ENCODE measurements at places on chromosomes 1 and 21.

DNA sequence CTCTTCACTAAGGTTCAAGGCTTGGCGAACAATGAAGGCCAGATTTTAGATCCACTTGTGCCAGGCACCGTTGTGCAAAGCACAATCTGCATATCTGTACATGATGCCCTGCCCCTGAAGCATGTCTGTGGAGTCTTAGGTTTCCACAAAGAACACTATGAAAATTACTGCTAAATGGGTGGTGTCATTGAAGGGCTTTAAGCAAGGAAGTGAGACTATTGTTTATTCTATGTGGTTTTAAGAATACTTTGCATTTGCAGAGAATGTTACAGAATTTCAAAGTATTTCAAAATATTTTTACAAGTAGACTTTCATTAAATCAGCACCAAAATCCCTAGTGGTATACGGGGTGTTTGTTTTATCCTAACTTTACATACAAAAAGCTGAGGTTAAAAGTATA lies 8.8 kb downstream of the TSEN15 start:
- DNase-seq: peak; percentile 68

DNA sequence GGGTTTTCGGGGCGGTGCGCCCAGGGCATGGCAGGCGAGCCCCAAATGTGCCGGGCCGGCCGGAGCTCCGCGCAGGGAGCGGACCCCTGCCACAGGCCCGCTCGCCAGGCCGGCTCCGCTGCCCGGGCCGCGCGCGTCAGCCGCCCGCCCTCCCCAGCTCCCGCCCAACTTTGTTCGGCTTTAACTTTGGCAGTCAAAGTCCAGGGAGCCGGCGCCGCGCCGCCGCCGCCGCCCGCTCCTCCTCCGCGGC lies 488 bp downstream of the SLC35D1 start:
- DNase-seq: peak; percentile 63

DNA sequence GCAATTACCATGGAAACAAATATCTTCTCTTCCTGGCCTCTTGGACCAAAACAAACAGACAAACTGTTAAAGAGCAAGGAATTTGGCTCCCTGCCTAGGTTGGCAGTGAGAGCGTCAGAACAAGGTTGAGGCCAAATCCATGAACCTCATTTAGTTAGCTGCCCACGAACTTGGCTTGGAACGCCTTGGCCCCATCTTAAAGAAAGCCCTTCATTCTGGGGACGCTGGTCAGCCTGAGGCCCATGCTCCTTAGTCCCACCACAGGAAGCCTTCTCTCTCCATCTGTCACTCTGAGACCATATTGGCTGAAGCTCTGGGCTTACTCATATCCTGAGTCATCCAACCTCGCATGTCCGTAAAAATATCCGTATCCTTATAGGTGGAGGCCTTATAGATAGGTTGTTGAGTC lies 62.4 kb upstream of the DIRAS3 start:
- DNase-seq: peak; percentile 86

- DNase-seq: no peak
These were observed 543.9 kb downstream of the AJAP1 start for GRCh38 chr1:5198328-5198727.

- peak; percentile 40 for DNase-seq
These were observed 199.0 kb upstream of the DPYD start for GRCh38 chr1:98119796-98120195.

DNA sequence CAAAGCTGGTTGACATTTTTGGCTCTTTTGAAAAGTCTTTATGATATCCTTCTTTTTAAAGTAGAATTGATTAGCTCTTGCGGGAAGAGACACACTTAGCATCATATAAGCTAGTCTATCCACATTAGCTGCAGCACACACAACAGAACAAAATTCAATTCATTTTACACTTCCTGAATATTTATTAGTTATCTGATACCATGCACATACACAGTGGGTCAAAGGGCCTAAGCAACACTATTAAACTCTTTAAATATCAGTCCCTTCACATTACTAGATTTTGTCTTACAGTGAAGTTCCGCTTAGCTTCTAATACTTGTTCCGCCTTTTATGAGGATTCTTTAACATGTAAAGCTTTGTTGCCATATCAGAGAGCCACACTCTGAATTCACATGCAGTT lies 169.5 kb downstream of the CRB1 start:
- no peak for DNase-seq

GRCh38 chr1:168567007-168567406 lies 9.4 kb upstream of the XCL1 start:
- DNase-seq: no peak

- DNase-seq: peak; percentile 95
These were observed 98.1 kb downstream of the ADSS2 start for GRCh38 chr1:244353551-244354091.

DNA sequence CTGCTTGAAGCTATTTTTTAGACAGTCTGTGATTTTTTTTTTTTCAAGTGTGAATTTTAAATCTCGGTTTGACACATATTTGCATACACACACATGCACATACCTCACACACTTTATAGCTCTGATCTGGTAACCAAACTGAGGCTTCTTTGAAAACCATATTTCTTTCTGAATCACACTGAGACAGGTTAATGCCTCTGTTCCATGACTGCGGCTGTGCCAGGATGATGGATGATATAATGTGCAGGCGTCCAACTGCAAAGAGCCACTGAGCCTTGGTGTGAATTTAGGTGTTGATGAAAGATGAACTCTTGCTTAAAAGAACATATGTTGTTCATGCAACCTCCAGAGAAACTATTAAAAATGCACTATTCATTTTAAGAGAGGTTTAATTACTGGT lies 504.0 kb upstream of the OLFM3 start:
- no peak for DNase-seq

GRCh38 chr21:42865776-42866160 lies 13.6 kb downstream of the WDR4 start:
- no peak for DNase-seq

DNA sequence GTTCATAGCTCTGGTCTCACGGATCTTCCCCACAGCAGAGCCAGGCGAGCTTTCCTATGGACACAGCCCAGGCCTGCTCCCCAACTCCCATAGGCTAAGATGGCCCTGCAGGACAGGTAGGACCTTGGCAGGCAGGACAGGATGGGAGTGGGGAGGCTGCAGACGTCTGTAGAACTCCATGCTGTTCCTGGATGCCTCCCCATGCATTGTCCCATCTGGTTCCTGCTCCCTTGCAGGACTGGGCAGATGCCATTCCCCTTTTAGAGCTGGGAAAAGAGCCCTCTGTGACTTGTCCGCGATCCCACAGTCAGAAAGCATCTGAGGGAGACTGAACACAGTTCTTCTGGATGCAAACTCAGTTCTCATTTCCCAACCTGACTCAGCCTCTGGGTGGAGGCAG lies 71.9 kb upstream of the ATP5PO start:
- DNase-seq: no peak

DNA sequence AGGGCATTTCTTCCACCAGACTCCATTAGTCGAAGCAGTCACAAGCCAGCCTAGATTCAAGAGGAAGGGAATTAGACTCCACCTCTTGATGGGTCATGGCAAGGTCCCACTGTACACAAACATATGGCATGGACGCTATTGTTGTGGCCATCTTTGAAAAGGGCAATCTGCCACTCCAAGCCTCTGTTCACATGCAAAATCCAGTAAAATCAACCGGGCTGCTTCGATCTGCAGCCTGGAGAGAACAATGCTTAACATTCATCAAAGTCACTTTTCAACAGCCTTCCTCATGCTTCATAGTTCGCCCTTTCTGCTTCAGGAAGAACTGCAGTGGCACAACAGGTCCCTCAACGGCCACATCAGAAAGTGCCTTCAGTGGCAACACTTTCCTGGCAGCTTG lies 28.0 kb upstream of the GJB5 start:
- DNase-seq: no peak

DNA sequence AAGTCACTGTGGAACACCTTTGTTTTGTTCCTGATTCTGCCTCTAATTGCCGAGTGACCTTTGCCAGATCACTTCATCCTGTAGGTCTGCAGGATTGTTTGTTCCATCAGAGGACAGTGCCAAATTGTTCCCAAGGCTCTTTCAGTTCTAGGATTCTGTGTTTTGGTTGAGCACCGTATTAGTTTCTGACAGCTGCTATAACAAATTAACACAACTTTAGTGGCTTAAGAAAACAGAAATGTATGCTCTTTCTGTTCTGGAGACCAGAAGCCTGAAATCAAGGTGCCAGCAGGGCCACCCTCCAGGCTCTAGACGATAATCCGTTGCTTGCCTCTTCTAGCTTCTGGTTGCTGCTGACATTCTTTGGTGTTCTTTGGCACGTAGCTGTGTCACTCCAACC lies 3.4 kb upstream of the PIGR start:
- no peak for DNase-seq

GRCh38 chr1:231544943-231545592 lies 16.6 kb downstream of the TSNAX start:
- DNase-seq: no peak

GRCh38 chr1:32884726-32885125 lies 1.6 kb upstream of the HPCA start:
- DNase-seq: no peak

DNA sequence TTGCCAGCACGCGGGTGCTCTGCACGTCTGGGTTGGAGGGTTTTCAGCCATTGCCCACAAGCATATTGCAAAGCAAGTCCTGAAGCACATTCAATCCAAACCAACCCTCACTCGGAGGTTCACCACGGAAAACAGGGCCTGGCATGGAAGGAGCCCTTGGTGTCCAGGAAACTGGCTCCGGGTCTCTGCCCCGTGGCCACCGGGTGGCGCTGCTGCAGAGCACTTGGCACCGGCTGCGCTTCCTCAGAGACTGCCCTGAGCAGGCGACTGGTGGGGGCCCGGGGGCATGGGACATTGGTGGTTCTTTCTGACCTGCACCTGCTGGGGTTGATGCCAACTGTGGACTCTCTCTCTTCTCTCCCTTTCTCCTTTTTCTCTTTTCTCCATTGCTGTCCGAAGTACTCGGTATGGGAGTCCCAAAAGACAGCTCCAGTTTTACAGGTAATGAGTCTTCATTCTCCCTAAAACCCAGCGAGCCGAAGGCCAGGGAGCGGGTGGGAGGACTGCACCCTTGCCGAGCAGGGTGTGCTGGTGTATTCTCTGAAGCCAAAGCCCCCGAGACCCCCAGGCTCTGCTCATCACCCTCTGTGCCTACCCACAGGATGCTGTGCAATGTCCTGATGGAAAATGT lies 4.1 kb upstream of the KCNAB2 start:
- no peak for DNase-seq

DNA sequence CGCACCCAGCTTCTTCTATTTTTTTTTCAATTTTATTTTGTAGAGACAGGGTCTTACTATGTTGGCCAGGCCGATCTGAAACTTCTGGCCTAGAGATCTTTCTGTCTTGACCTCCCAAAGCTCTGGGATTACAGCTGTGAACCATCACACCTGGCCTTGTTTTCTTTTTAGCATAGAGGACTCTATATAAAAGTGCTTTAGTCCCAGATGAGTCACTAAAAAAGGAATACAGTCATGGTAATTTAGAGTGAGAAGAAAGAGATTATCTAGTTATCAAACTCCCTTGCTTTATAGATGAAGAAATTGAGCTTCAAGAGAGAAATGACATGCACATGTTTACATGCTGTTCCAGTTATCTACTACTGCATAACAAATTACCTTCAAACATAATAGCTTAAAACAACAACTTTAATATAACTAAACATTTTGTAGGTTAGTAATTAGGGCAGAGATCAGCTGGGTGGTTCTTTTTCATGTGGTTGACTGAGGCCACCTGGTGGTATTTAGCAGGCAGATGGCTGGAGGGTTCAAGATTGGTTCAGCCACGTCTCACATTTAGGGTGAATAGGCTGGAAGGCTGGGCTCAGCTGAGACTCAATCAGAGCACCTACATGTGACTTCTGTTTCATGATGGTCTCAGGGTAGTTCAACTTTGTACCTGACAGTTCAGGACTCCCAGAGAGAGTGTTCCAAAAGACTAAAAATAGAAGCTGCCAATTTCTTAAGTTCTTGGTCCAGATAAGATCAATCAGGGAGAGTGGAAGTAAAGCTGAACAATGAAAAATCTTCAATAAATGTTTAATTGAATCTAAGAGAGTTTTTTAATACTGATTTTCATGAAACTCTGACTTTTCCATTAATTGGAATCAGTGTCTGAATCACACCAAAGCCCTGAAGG lies 16.9 kb upstream of the MTF2 start:
- DNase-seq: peak; percentile 22

DNA sequence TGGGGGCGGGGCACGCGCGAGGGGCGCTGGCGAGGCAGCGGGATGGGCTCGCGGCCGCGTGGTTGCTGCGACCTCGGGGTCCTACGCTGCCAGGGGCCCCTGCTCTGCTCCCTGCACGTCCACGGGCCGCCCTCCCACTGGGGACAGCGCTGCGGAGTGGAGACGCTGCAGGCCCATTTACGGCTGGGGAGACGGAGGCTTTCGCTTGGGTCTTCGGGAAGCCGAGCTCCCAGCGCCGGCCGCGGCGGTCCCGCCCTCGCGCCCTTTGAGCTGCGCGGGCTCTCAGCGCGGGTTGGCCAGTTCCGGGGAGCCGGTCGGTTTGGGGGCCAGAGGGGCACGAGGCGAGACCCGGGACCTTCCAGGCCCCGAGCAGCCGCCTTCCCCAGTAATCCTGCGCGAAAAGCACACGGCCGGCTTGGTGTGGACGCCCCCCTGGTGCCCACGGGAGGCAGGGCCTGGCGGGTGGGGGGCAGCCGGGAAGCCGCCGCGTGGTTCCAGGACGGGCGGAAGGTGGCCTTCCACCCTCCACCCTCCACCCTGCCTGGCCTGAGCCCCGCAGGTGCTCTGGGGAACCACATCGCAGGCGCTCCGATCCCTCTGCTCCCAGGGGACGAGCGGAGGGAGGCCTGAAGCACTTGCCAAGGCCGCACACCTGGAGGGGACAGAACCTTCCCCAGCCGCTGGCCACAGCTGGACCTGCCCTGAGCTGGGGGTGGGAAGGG lies 570 bp upstream of the PEX10 start:
- DNase-seq: no peak

DNA sequence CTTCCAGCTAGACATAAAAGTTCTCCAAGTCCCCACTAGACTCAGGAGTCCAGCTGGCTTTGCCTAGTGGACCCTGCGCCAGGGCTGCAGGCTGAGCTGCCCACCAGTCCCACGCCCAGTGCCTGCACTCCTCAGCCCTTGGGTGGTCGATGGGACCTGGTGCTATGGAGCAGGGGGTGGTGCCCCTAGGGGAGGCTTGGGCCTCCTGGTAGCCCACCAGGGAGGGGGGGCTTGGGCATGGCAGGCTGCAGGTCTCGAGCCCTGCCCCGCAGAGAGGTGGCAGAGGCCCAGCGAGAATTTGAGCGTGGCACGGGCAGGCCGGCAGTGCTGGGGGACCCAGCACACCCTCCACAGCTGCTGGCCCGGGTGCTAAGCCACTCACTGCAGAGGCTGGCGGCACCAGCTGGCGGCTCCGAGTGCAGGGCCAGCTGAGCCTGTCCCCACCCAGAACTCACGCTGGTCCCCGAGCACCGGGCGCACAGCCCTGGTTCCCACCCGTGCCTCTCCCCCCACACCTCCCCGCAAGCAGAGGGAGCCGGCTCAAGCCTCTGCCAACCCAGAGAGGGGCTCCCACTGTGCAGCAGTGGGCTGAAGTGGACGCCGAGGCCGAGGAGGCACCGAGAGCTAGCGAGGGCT lies 30.2 kb upstream of the GBP5 start:
- no peak for DNase-seq

GRCh38 chr1:87410776-87411480 lies 82.2 kb downstream of the LMO4 start:
- no peak for DNase-seq

- DNase-seq: peak; percentile 97
These were observed 166.9 kb downstream of the IER5 start for GRCh38 chr1:181255270-181255929.

GRCh38 chr1:19338323-19338762 lies 26.2 kb downstream of the SLC66A1 start:
- DNase-seq: peak; percentile 35

- DNase-seq: no peak
These were observed 36.6 kb downstream of the XCL1 start for GRCh38 chr1:168613038-168613451.

- DNase-seq: no peak
These were observed 48.8 kb downstream of the TENT5C start for GRCh38 chr1:117654493-117655219.

Data from fibroblast of skin of right biceps (primary cell).